ENCODE measurements at places on chromosomes 2 and 18.

DNA sequence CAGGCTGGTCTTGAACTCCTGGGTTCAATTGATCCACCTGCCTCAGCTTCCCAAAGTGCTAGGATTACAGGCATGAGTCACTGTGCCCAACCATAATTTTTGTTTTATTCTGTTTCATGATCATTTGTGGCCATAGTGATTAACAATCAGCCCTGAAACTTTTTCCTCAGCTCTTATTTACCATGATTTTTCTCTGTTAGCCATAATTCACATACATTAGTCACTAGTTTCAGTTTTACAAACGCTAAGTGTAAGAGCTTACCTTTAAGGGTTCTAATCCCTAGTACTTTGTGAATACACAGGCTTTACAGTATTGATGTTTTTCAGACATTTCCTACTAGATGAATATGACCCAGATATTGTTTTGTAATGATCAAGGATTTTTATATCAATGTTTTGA lies 216.1 kb downstream of the DPP4 start:
- no peak for DNase-seq

DNA sequence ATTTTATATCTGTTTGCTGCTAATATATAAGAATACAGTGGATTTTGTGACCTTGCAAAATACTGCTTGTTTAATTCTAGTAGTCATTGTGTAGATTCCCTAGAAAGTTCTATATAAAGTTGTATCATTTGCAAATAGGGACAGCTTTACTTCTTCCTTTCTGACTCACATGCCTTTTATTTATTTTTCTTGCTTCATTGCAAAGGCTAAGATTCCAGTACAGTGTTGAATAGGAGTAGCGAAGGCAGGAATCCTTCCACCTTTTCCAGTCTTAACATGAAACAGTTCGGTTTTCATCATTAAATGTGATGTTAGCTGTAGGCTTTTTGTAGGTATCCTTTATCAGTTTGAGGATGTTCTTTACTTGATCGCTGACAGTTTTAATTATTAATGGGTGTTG lies 58.1 kb downstream of the DGKD start:
- no peak for DNase-seq

DNA sequence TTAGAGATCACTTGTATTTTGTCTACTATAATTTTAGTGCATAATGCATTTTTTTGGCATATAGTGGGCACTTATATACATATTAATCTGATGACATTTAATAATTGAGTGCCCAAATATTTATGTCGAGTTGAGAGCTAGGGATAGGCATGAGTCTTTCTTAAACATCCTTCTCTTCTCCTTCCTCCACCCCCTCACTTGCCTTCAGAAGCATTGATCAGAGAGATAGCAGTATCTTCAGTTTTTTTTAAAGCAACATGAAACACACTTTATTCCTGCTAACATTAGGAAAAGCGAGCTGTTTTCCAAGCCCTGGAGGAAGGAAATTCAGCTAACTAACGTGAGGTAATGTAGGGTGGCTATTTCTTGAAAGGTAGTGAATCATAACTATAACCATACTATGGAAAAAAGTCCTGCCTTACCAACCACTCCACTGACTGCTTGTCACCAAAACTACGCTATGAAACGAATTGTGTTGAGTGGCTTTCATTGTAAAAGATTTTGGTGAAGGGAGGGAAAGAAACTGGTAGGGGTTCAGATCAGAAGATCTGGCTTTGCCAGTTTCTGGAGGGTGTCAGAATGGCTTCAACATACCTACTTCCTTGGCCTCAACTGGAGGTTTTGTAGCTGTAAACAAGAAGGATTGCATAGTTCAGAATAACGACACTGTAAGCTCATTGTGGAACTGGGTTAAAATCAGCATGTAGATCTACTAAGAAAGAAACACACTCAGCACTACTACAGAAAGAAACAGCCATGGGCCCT lies 2.3 kb upstream of the ITGA4 start:
- no peak for DNase-seq

DNA sequence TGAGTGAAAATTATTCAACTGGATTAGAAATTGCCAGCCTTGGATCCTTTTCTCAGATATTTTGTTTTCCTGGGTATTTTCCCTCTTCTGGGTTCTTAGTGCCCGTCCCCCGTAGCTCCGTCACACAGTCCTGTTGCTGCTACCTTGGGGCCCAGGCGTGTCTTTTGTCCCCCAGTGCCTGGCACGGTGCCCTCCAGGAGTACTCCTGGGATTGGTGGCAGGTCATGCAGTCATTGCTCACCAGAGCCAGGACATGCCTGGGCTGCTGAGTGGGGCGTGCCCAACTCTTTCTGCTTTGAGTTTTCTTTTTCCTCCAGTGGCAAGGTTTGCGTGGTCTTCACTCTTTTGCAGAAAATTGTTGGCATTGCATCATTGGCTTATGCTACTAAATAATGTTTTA lies 275.2 kb downstream of the AGAP1 start:
- no peak for DNase-seq

DNA sequence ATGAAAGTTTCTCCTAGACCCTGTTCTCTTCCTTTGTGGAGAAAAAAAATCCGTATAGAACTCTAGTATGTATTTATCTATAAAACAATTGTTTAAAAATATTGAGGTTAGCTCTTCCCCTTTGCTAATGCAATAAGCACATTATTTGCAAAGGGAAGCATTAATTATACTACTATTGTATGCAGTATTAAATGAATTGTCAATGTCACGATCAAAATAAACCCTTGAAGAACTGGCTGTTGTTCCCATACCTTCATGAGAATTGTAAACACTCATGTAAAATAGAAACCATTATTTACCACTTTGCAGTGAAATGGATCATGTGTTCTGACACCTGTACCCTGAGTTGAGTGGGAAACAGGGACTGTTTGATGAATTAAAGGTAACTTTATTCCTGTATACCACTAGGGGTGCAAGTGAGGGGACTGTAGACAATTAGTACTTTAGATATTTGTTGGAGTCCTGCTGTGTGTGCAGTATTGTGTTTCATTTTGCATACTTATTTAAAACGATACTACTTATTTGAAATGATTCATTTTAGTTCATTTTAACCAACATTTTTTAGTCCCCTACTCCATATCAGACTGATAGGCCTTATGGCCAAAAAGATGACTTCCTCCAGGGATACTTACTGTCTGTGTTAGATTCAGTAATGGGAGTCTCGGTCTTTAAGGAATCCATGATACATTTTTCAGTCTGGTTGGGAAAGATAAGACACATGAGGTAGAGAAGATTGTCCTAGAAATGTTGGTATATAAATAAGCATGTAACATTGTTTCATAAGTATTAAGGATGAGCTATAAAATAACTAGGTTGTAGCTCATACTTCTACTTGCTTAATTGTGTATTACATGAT lies 7.9 kb downstream of the PKP4 start:
- no peak for DNase-seq

DNA sequence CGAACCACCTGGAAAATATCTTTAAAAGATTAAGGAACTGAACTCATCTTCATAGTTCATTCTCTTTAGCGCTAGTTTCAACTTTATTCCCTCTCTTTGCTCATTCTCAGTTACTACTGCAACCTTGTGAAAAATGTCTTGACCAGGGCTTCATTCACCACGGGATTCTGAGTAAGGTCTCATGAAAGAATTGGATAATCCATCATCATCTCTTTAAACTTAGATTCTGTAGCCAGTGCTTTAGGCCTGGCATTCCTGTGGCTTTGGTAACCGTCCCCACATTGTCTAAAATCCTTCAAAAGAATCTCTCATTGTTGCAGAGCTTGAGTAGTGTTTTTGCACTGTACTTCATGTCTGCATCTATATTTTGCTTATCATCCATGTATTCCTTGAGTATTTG lies 229.5 kb downstream of the ETAA1 start:
- no peak for DNase-seq

All from left lung (tissue), 14 donors.